Uterus (tissue), 4 donors: ENCODE measurements at places on chromosomes 6 and 20.

GRCh38 chr6:156347246-156347645 is 429.9 kb upstream of the ARID1B start:
- DNase-seq: no peak

DNA sequence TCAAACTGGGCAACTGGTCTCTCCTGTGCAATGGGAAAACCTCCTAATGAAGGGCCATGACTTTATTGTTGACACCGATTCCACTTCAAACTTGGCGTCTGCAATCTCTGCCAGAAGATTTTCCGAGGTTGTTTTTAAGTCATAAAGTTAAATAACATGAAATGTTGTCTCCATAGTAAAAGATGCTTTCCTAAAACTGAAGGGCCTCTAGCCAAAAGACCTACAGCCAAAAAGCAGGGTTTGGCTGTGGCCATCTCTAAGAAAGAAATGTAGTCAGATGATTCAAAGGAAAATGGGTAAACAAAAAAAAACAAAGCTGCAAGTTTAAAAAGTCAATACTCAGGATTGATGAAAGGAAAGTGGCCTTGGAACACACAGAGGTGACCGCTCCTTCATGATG is 14.1 kb downstream of the CD93 start:
- no peak for DNase-seq

- no peak for DNase-seq
These were observed at the start of gene CALHM6 for GRCh38 chr6:116461331-116461931. TSS of gene CALHM6 (plus strand) at chr6:116461375. CDS start at chr6:116461930, 555 bp downstream.

DNA sequence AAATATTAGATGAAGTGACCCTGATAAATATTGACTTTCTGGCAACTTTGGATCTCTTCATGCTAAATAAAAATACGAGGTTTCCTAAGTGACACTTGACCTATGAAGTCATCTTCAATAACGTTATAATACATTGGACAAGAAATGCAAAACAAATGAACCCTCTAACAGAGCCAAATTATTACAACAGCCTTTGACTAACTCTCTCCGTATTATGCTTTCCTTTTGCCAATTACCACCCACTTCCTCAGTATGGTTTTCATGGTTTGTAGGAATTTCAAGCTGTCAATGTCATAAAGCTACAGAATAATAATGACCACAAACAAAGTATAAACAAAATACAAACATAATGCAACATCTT is 210.5 kb downstream of the MOXD1 start:
- DNase-seq: no peak

GRCh38 chr6:3722785-3723184 is 28.7 kb downstream of the PXDC1 start:
- DNase-seq: no peak

DNA sequence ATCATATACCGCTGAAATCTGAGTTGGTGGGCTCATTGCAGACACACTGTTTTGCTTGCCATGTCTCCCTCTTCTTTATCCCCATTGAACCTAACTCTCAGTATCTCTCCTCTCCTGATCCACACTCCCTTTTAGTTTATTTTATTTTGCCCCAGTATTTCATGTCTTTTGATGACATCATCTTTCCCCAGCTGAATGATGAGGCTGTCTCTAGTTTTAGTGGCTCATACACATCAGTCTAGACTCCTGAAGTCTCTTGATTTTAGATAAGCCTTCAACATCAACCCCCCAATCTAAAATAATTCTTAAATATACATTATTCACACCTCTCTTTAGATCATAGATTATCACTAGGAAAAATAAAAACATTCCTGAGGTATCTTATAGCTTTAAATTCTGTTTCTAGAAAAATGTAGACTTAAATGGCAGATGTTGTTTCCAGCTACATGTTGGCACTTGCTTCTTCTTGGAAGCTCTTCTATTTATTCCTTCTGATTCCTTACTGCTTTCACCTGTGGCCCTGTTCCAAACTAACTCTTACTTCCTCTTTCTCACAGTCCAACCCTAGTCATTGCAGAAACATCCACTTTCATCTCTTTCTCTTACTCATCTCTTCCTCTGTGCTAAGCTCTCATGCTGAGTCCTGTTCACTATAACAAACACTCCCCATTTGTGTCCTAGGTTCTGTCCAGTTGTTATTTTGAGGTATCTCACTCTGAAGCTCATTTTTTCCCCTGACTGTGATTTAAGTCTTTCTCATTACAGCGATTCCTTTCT is 191.9 kb upstream of the SLC35B3 start:
- DNase-seq: no peak

DNA sequence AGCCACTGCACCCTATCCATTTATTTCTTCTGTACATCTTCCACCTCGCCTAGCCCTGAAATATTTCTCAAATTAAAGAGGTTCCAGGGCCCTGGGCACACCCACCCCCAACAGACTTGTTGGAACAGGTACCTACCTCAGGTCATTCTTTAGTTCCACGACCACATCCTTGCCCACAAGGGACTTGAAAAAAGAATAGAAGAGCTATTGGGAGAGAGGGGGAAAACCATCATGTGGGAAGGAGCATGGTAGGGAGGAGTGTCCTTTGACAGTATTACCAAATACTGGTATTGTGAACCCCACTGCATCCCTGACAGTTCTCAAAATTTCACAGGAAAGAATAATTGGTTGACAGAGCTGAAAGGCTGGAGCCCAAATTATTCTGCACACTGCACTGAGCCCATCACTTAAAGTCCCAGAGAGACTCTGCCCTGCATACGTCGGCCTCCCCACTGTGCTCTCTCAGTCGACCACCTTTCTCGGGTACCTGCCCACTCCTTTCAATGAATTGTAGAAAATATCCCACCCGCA is 762 bp downstream of the LSM2 start:
- no peak for DNase-seq

DNA sequence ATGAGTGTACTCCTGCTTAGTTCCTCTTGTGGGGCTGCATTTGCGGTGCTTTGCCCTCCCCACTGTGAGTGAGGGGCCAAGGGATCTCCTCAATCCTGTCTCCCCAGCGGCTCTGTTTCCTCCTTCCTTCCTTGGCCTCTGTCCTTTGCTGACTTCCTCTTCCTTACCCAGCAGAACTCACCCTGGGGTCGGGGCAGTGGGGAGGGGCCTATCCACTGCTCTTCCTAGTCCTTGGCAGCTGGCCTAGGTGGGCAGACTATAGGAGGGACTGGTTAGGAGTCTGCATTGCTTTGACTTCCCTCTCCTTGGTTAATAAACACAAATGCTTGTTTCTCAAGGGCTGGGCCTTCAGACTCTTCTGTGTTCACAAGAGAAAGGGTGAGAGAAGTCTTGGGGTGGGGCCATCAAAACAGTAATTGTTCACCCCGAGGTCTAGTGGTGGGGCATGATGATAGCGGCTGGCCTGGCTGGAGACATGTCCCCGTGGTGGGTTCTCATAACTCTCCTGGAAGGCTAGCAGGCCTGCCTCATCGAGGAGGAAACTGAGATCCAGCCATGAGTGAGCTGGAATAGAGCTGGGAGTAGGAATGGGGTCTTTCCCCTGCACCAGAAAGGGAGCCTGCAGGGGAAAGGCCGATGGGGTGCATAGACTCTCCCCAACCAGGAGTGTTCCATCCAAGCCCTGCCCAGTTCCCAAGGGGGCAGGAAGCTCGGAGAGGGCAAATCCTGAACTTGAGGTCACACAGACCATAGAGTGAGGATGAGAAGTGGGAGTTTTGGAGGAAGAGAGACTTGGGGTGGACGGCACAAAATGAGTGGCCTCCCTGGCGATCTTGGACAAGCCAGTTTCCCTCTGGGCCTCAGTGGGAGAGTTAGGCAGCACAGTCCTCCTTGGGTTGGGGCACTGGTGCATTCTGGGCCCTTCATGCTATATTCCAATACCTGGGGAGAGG is 12.7 kb downstream of the FAM110A start:
- DNase-seq: no peak

DNA sequence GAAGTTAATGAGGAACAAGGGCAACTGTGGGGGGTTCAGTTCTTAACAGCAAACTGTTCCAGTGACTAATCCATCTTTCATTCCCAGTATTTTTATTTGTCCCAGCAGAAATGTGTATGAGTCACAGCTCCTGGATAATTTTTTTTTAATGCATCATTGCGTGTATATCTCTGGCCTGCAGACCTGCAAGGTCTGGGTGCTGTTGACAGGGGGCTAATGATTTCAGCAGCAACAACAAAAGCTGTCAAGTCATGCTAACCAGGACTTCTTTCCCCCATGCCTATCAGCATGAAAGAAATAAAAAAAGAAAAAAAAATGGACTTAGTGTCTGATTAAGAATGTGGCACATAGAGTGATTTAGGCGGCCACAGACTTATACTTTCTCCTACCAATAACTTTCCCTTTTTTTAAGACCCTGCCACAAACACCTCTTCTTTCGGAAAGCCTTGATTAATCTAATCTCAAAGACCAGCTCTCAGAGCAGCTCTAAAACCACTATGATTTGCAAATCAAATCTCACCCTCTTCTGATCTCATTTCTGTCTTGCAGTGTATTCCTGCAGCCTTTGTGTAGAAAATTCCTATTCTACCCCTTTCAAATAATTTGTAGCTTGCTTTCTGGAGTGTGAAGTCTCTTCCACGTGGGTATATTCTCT is 14.2 kb upstream of the PREX1 start:
- DNase-seq: no peak

GRCh38 chr6:166223079-166223478 is 55.4 kb upstream of the TBXT start:
- no peak for DNase-seq

GRCh38 chr6:37602801-37603200 is 94.9 kb downstream of the MDGA1 start:
- DNase-seq: no peak

DNA sequence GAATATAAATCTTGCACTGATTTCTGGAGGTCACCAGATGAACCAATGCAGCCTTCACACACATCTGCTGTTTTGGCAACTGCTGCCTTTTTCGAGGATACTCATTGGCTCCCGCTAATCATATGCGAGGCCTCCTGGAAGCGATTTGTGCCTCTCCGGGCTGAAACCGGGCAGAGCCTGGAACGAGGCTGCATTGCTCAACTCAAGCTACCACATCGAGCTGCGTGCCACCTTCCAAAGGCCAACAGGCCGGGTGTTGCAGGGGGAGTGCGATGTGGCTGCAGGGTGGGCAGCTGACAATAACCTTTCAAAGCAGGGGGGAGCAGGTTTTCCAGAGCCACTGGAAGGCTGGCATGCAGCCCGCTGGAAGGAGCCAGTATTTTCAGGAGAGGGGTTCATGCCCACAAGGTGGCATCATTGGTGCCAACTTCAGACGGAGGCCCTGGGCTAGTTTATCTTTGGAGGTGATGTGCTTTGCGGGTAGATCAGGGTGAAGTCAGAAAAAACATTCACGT is 122.6 kb upstream of the IFNGR1 start:
- no peak for DNase-seq

- no peak for DNase-seq
These were observed 26.3 kb upstream of the TFAP2A start for GRCh38 chr6:10441004-10441654.

GRCh38 chr6:84547341-84547801 is 217.0 kb downstream of the TBX18 start:
- DNase-seq: no peak

DNA sequence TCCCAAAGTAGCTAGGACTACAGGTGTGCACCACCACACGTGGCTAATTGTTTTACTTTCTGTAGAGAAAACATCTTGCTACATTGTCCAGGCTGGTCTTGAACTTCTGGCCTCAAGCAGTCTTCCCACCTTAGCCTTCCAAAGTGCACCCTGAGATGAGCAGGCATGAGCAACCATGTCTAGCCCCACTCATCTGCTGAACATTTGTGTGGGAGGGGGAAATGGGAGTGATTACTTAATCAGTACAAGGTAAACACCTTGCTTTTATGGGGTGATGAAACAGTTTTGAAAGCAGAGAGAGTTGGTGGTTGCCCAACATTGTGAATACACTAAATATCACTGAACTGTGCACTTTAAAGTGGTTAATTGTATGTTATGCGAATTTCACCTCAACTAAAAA is 5.3 kb downstream of the APMAP start:
- no peak for DNase-seq

- DNase-seq: no peak
These were observed 46.9 kb downstream of the MMUT start for GRCh38 chr6:49416195-49416594.

- no peak for DNase-seq
These were observed 112.2 kb downstream of the ASCC3 start for GRCh38 chr6:100768816-100769351.

GRCh38 chr6:42629845-42630244 is 66.0 kb downstream of the UBR2 start:
- no peak for DNase-seq

GRCh38 chr6:110672122-110672521 is 143.1 kb downstream of the CDK19 start:
- no peak for DNase-seq

DNA sequence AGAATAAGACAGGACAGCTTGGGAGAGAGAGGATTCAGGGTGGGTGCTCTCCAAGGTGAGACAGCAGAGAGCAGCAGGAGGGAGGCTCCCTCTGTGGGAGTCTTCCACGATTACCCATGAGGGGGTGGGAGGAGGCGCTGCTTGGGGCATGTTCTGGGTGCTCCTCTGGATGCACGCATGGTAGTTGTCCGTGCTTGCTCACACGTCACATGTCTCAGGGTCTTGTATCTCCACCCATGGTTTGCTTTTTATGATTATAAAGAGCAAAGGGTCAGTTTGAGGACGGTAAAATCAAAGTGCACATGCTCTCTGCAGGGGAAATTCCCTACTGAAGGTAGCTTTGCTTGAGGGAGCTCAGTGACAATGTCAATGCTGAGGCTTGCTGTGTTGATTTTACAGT is 338.4 kb downstream of the THBS2 start:
- no peak for DNase-seq

DNA sequence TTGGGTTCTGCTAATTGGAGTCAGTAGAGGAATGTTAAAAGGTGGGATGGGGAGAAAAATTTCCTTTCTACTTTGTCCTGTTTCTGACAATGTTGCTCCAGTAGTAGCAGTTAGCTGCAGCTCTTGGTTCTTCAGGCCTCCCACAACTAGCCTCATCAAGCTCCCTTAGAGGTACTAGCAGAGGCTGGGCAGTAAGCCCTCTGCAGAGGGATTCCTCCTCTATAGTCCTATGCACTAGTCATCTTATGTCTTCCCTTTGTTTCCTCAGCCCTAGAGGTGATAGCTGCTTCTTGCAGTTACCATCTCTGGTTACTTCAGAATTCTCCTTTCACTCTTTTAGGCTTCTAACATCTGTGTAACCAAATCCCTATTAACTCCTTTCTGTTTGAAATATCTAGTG is 99.8 kb downstream of the FILIP1 start:
- DNase-seq: no peak
